ENCODE measurements at places on chromosomes 2 and 18.

DNA sequence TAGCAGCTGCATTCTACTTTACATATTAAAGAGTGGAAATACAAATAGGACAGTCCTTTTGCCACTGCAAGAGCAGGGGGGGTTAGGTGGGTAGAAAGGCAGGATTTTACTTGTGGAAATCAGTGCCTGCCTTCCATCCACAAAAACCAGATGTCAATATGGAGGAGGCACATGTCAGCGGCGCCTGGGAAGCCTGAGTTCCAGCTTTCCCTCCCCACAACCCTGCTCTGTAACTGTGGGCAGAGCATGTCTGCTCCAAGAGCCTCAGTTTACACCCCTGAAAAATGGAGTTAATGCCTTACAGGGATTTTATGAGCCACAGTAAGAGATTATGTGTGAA is 32.9 kb downstream of the STEAP3 start:
- no peak for DNase-seq

GRCh38 chr2:223784221-223784772 is 53.1 kb downstream of the AP1S3 start:
- no peak for DNase-seq

DNA sequence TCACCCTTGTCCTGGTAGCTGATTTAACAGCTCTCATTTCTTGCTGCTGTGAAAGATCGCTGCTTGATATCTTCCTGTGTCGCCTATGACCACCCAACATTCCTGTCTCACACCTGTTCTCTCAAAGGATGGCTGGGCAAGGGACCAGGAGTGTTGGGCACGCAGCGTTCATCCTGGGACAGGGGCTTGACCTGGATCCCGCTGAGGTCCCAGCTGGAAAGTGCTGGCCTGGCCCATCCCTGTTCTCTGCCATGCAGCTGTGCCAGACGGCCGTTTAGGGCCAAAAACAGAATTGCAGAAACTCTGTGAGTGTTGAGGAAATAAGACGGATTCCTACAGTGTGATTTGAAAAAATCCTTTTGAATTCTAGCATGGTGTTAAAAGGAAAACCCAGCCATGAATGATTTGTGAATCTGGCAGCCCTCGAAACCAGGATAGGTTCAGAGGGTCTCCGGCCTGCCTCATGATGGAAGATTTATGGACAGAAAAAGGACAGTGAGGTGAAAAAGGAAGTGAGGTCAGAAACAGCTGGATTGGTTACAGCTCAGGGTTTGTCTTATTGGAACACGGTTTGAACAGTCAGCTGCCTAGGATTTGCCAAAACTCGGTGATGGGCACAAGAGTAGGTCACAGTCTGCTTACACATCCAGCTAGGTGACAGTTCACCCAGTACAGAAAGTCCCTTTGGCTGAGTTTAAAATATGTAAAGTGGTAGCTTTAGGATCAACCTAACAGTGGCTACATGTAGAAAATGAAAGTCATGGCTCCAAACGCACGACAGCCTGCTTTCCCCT is 164.8 kb downstream of the DCDC2C start:
- no peak for DNase-seq

DNA sequence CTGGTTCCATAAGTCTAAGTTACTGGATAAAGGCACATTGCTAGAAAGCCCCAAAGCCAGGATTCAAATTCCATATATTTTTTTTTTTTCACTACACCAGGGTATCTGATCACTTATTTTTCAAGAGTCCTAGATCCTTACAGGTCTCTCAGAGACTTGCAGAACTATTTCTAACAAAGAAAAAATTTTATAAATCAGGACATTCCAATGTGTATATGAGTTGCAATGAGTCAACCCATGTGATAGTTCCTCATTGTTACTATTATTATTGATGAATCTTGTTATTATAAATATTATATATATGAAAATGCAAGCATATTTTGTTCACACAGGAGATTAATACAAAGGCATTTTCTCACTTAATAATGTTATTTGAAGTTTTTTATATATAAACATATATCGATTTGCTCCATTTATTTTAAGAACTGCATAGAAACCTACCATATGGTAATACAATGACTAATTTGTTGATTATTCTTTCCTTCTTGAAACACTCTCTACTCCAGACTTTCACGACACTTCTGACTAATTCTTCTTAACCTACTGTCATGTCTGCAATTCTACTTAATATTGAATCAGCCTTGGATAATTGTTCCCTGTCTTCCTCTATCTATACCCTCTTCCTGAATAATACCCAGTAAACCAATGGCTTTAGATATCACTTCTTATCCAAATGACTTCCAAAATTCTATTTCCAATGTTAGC is 968.4 kb upstream of the NRXN1 start:
- DNase-seq = no peak

DNA sequence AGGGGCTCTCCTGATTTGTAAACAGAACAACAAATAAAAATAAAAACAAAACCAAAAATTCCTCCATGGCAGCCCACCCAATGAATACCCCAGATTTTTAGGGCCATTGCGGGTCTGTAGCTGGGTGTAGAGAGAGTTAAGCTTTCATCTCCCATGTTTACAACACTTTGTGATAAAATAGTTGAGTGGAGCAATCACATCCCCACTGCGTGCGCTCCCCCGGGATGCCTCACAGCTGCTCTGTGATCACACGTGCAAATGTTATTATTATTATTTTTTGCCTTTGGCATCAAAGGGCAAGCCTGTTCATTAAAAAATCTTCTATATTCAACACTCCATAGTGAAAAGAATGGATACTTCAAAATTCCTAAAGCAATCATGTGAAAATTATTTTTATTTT is 118.0 kb downstream of the MBP start:
- DNase-seq = no peak

DNA sequence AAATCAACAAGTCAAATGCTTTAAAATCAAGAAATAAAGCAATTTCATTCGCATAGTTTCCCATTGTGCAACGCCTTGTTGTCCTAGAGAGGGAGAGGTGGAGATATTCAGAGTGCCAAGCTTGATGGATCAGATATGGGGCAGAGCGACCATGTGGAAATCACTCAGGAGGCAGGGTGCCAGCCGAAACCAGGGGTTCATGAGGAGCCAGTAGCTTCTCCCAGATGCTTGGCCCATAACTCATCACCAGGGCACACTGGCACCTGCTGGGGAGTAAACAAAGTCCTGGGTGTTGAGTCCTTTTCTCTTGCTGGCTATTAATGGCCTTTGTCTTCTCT is 53.0 kb upstream of the ASAP2 start:
- DNase-seq = no peak
